ENCODE measurements at places on chromosomes 2 and 18. TPM values are rescaled to one million over a fixed set of nuclear protein-coding genes. Genes with fewer than 3 reads are reported as not detected.
A peak's percentile ranks its signal among the peaks of the same experiment; 100 is the strongest.

TUBA4B gene
- total RNA-seq = not detected

PSMD1 gene
- total RNA-seq = 128 TPM

E2F6 gene
- total RNA-seq = 28.5 TPM

RAX gene
- not detected for total RNA-seq

LAMA1 gene
- 96.1 TPM for total RNA-seq

OXER1 gene
- 1.7 TPM for total RNA-seq

DNA sequence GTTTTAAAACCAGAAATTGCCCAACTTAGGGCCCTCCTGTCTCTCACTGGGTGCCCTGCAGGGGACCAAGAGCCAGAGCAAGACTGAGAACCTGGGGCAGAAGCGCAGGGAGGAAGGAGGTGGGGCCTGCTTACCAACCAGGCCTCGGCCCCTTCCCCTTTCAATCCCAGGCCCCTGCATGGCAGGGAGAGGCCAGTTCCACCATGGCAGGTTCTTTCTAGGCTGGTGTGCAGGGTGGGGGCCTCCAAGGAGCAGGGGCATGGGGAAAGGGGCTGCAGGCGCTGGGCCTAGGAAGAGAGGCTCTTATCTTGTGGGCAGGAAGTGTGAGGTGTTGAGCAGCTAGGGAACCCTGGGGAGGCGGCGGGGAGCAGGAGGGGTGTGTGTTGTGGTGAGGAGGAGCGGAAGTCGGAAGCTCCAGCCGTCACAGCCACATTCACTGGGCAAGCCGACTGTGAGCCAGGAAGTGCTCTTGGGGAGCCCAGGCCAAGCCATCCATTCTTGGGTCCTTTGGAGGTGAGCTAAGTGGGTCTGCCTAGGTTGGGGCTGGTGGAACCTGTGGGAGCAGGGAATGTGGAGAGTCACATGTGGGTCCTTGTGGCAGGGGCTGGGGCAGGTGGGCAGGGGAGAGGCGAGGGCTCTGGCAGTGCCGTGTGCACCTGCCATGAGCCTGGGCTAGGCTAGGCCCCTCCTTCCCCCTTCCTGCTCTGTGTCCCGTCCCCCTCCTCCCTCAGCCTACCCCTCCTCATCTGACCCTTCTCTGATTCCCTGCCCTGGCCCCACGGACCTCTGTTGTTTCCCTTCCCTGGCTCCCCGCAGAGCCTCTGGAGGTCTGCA, at the start of gene PSD4:
TSS of gene PSD4 (plus strand) at position 430 of the 834 bp plus-strand sequence. CDS start 8,486 bp downstream, outside the sequence.
- DNase-seq = no peak
- peak within 1 kb of the TSS; percentile 19 for H3K27ac ChIP-seq
- no peak within 1 kb of the TSS for H3K4me3 ChIP-seq
- H3K4me1 ChIP-seq = peaks cover 5% of the 10 kb centered on the region

DNA sequence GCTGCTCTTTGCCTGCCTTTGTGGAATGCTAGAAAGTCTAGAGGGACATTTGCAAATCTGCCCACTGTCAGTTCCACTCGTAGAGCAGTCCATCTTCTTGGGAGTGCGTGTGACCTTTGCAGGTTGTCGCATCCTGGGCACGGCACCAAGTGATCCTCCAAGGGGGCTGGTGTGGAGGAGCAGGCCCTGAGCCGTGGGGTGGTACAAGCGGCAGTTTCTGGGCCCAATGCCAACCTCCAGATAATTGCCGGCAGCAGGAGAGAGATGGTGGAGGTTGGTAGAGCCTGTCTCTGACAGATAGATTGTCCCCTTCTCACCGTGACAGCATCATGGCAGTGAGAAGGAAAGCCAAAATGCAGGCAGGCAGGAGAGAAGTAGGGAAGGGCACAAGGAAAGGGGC, 150.7 kb upstream of the SLC14A2 start:
- no peak overlapping the region for H3K4me3 ChIP-seq
- peaks cover 13% of the 10 kb centered on the region for H3K4me1 ChIP-seq
- DNase-seq = no peak
- no peaks in the 10 kb centered on the region for H3K27me3 ChIP-seq
- H3K27ac ChIP-seq = no peak overlapping the region
- no peaks in the 10 kb centered on the region for H3K36me3 ChIP-seq

DNA sequence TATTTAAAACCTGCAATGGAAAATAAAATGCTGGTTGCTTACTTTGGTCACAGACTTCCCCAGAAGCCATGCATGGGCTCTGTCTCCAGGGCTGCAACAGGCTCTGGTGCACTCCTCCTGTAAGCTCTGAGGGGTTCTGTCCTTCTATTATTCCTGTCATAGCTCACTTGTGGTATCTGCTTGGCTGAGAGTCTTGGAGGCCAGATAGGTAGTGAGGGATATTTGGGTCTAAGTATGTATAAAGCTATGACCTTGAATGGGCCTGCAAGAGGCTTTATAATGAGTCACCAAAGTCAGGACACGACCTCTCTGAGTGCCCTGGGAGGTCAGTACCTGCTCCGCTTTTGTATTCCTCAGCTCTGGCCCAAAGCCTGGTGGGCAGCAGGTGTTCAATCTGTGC, 141.6 kb upstream of the CAPN13 start:
- H3K36me3 ChIP-seq = no peaks in the 10 kb centered on the region
- H3K27me3 ChIP-seq = peaks cover under 1% of the 10 kb centered on the region

GRCh38 chr2:75102011-75102410, 97.3 kb downstream of the TACR1 start:
- no peak overlapping the region for H3K27ac ChIP-seq
- no peaks in the 10 kb centered on the region for H3K36me3 ChIP-seq
- DNase-seq = no peak
- no peaks in the 10 kb centered on the region for H3K4me1 ChIP-seq
- no peaks in the 10 kb centered on the region for H3K27me3 ChIP-seq

DNA sequence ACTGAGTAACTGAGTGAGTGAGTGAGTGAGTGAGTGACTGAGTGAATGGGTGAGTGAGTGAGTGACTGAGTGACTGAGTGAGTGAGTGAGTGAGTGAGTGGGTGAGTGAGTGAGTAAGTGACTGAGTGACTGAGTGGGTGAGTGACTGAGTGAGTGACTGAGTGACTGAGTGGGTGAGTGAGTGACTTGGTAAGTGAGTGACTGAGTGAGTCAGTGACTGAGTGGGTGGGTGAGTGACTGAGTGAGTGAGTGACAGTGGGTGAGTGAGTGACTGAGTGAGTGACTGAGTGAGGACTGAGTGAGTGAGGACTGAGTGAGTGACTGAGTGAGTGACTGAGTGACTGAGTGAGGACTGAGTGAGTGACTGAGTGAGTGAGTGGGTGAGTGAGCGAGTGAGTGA, 13.9 kb downstream of the MAL start:
- peaks cover 3% of the 10 kb centered on the region for H3K36me3 ChIP-seq
- peak overlapping the region; percentile 92 for H3K27ac ChIP-seq
- H3K27me3 ChIP-seq = peaks cover 30% of the 10 kb centered on the region
- no peak for DNase-seq
- H3K4me3 ChIP-seq = no peak overlapping the region

GRCh38 chr2:97967931-97968627, 27.7 kb downstream of the TMEM131 start:
- H3K4me1 ChIP-seq = peaks cover 22% of the 10 kb centered on the region
- peaks cover 5% of the 10 kb centered on the region for H3K36me3 ChIP-seq
- DNase-seq = no peak

GRCh38 chr2:147182260-147182659, 662.6 kb upstream of the ACVR2A start:
- DNase-seq = no peak
- no peak overlapping the region for H3K4me3 ChIP-seq
- no peaks in the 10 kb centered on the region for H3K27me3 ChIP-seq
- H3K4me1 ChIP-seq = peaks cover 12% of the 10 kb centered on the region

- H3K27me3 ChIP-seq = no peaks in the 10 kb centered on the region
- H3K36me3 ChIP-seq = peaks cover 2% of the 10 kb centered on the region
- DNase-seq = no peak
- no peak overlapping the region for H3K4me3 ChIP-seq
These were observed 714.1 kb downstream of the KCNJ3 start for GRCh38 chr2:155412598-155412997.

DNA sequence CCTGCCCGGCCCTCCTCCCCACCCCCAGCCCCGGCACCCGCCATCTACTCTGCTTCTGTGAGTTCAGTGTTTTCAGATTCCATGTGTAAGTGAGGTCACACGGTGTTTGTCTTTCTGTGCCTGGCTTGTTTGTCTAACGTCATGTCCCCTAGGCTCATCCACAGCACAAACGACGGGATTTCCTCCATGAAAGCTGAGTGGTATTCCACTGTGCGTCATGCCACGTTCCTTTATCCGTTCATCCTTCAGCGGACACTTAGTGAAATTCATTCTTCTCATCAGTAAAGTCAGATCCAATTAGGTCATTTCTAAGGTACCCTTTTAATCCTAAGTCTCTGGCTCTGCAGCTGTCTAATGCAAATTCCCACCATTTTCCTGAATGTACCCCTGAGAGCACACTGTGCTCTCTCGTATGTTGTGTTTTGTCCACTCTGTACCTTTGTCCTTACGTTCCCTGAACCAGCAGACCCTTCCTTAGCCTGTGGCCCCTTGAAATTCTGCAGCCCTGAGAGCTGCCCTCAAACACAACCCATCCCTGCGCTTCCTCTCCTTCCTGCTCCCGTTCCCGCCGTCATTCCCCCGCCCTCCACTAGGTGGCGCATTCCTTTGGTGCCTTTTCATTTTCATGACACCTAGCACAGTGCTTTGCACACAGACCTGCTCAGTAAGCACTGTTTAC, 44.1 kb downstream of the TRAPPC12 start:
- peak; percentile 84 for DNase-seq
- no peaks in the 10 kb centered on the region for H3K4me1 ChIP-seq
- H3K27me3 ChIP-seq = no peaks in the 10 kb centered on the region
- no peak overlapping the region for H3K27ac ChIP-seq
- peaks cover 10% of the 10 kb centered on the region for H3K36me3 ChIP-seq

GRCh38 chr2:216689397-216689796, 6.0 kb downstream of the IGFBP5 start:
- H3K27me3 ChIP-seq = no peaks in the 10 kb centered on the region
- peak overlapping the region; percentile 82 for H3K4me3 ChIP-seq
- peaks cover 57% of the 10 kb centered on the region for H3K4me1 ChIP-seq
- no peak for DNase-seq
- peaks cover 3% of the 10 kb centered on the region for H3K36me3 ChIP-seq

GRCh38 chr2:110120171-110121051, 4.8 kb upstream of the MALL start:
- peaks cover 6% of the 10 kb centered on the region for H3K4me1 ChIP-seq
- no peaks in the 10 kb centered on the region for H3K36me3 ChIP-seq
- no peak overlapping the region for H3K4me3 ChIP-seq

- H3K36me3 ChIP-seq = no peaks in the 10 kb centered on the region
- H3K4me1 ChIP-seq = peaks cover 29% of the 10 kb centered on the region
- DNase-seq = no peak
- no peaks in the 10 kb centered on the region for H3K27me3 ChIP-seq
- no peak overlapping the region for H3K4me3 ChIP-seq
These were observed 128.0 kb downstream of the ARL4C start for GRCh38 chr2:234368861-234369261.
